ENCODE measurements at places on chromosomes 12 and 14.

DNA sequence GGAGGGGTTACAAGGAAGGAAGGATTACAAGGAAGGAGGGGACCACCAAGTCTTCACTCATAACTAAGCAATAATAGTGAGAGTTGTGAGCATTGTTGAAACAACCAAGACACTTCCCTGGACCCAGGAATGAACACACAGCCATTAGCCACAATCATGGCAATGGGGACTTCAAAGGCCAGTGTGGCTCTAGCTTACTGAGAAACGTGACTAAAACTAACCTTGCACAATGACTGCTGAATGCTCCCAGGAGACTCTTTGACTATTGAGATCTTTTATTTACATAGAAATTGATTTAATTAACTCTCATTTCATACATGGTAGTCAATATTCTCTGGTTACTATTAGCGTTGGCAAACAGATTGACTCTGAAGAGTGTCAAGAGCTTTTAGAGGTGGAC lies 263.0 kb upstream of the SOX5 start:
- DNase-seq, result no peak

GRCh38 chr14:20799456-20799891 lies 3.2 kb downstream of the RNASE1 start:
- DNase-seq, result no peak

DNA sequence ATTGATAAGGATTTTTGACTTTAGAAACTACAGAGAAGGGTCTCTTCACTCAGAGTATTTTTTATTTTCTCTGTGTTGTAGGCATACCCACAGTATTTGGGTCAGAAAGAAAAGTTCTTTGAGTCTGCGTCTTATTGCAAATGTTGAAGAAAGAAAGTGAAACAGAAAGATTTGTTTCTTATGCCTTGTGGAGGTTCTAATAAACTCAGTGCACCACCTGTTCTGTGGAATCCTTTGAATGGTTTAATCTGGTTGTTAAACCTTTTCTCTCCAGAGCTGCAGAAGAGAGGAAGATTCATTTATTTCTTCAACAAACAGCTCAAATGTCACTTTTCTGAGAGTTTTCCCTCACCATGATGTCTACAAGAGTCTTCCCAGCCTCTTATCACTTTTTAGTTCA lies 146.6 kb upstream of the PLEKHG7 start:
- no peak for DNase-seq

GRCh38 chr12:132007041-132007440 lies 57.3 kb downstream of the EP400 start:
- no peak for DNase-seq

- no peak for DNase-seq
Measured at GRCh38 chr12:92185052-92185451, 39.4 kb upstream of the BTG1 start.

DNA sequence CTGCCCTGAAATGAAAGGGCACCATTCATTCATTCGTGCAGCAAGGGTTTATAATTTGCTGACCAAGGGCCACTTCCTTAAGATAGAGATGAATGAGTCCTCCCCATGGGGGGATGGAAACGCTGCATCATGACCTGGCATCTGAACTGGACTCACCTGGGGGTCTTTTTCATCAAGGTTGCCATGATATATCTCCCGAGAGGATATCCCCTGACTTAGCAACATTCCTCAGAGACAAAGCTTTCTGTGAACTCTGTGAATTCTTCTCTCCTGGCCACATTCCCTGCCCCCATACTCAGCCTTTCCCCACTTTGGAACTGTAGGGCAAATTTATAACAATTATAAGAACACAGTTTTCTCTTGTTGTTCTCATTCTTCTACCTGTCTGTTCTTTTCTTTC lies 30.8 kb downstream of the SRRM4 start:
- no peak for DNase-seq

DNA sequence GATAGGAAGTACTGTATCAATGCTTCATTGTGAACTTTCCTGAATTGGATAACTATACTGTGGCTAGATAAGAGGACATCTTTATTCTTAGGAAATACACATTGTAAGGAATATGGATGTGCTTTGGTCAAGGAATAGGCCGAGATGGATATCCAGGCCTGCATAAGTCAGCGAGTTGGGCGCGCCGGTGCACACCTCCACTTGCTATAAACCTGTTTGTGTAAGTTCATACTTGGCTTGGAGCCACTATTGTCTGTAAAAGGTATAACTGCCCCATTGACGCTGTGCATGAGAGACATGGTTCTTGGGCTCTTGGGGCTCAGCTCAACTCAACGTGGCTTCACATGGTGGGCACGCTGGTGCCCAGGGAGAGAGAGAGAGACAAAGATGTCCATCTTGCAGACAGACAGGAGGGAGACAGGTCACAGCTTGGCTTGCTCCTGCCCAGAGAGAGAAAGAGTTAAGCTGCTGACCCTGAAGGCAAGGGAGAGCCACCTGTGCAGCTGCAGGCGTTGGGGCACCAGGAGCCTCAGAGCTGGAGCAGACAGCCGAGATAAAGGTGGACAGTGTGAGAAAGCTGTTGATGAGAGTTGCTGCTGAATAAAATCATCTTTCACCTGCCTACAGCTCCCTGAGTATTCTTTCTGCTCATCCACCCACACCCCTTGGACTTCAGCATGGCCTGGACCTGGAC lies 34.1 kb upstream of the COCH start:
- DNase-seq, result no peak

DNA sequence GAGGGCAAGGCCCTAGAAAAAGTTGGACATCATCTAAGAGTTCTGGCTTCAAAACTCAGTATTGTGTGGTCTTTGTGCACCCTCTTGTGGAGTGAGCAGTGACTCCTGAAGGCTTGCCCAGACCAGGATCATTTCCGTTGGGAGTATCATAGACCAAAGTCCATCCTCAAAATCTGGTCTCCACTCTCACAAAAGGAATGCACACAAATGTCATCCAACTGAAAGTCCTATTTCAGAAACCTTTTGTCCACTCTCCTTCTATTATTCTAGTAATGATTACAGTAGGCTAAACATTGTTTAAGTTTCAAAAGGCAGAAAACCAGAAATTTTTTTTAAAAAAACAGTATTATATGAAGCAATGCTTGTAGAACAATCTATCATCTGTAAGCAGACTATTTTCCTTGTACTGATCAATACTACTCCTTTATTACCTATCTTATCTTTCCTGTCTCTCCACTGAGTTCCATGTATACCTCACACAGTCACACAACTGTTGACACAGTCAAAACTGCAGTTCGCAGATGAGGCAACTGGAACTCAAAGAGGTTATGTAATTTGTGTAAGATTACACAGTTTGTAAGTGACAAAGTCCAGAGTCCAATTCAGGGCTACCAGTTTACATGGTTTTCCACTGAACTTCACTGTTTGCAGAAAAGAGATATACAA lies 41.4 kb downstream of the COX16 start:
- no peak for DNase-seq

- DNase-seq, result no peak
Measured at GRCh38 chr12:107778383-107779025, 4.0 kb downstream of the ASCL4 start.

DNA sequence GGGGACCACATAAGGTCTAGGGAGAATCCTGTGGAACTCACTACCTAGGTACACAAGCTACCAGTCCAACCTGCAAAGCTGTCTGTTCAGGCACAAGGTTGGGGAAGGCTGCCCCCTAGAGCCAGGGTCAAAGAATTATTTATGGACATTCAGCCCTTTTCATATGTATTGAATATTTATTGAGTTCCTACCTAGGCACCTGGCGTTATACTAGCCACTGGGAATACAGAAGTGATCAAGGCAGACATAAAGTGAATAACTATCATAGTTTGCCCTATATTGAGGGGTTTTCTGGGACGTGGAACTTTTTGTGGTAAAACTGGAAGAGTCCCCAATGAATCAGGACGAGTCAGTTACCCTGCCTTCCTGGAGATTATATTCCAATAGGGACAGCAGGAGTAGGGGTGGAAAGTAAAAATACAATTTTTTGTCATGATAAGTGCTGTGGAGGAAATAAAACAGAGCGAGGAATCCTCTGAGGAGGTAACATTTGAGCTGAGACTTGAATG lies 5.8 kb upstream of the SLC48A1 start:
- peak; percentile 69 for DNase-seq

DNA sequence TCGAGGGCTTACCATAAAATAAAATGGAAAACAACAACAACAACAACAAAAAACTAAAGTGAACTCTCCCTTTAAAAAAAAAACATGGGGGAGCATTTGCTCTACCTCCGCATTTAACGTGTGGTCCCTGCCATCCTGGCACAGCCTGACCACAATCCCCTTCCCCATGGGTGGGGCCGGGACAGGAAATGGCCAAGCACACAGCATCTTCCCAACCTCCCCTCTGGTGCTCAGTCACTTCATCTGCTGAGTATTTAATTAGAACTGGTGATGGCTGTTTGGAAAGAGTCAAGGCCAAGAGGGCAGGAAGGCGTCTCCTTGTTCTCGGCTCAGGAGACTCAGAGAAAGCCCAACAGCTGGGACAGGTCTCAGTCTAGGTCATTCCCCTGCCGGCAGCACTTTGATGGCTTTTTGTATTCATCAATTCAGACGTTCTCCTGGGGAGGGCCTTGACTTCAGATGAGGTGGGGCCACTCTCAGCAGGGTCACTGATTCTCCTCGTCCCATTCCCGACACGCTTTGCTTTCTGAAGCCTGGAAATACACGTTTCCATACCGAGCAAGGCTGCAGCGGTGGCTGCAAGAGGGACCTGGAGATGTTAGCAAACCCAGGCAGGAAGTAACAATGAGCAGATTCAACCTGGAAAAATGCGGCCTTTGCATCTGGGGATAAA lies 44.4 kb downstream of the ANO2 start:
- no peak for DNase-seq

- DNase-seq, result no peak
Measured at GRCh38 chr14:56004323-56004722, 113.9 kb upstream of the PELI2 start.

- DNase-seq, result no peak
Measured at GRCh38 chr14:87014856-87015255, 978.1 kb downstream of the GALC start.

- DNase-seq, result no peak
Measured at GRCh38 chr12:50806176-50806575, 36.5 kb upstream of the TMPRSS12 start.

DNA sequence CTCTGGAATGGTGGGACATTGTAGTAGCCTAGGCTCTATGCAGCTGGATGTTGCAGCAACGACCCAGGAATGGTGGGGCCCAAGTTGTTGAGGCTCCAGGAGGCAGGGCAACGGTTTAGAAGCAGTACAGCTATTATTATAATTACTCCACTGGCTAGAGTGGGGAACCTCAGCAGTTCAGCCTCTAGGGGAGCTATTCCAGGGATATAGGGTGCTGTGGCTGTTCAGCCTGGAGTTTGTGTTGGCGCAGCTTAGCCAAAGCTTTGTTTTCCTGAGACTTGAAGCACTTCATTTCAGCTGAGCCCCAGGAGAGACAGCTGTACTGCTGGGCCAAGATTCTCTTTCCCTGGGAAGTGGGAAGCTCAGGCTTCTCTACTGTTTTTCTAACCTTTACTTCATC lies 1023.0 kb upstream of the ATXN7L3B start:
- no peak for DNase-seq

- no peak for DNase-seq
Measured at GRCh38 chr12:8844665-8845064, 22.2 kb downstream of the A2ML1 start.

GRCh38 chr12:106629797-106630659 lies 47.2 kb downstream of the RFX4 start:
- DNase-seq, result no peak

- no peak for DNase-seq
Measured at GRCh38 chr12:68378872-68379606, 46.9 kb upstream of the MDM1 start.

GRCh38 chr14:45181329-45181728 lies 45.6 kb downstream of the FANCM start:
- DNase-seq, result no peak

DNA sequence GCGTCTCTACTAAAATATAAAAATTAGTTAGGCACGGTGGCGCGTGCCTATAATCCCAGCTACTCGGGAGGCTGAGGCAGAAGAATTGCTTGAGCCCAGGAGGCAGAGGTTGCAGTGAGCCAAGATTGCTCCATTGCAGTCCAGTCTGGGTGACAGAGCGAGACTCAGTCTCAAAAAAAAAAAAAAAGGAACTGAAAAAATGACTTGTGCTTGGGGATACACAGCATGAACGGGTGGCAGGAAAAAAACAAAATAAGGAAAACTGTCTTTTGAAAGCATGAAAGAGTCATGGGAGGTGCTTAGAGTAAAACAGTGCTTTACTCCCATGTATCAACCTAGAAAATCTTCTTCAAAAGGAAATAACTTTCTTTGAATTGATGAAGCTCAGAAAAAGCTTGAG lies 80.8 kb downstream of the TMTC1 start:
- DNase-seq, result no peak

- DNase-seq, result no peak
Measured at GRCh38 chr12:57390174-57390573, 40.7 kb downstream of the R3HDM2 start.

GRCh38 chr12:11777451-11777850 lies 128.0 kb downstream of the ETV6 start:
- no peak for DNase-seq

DNA sequence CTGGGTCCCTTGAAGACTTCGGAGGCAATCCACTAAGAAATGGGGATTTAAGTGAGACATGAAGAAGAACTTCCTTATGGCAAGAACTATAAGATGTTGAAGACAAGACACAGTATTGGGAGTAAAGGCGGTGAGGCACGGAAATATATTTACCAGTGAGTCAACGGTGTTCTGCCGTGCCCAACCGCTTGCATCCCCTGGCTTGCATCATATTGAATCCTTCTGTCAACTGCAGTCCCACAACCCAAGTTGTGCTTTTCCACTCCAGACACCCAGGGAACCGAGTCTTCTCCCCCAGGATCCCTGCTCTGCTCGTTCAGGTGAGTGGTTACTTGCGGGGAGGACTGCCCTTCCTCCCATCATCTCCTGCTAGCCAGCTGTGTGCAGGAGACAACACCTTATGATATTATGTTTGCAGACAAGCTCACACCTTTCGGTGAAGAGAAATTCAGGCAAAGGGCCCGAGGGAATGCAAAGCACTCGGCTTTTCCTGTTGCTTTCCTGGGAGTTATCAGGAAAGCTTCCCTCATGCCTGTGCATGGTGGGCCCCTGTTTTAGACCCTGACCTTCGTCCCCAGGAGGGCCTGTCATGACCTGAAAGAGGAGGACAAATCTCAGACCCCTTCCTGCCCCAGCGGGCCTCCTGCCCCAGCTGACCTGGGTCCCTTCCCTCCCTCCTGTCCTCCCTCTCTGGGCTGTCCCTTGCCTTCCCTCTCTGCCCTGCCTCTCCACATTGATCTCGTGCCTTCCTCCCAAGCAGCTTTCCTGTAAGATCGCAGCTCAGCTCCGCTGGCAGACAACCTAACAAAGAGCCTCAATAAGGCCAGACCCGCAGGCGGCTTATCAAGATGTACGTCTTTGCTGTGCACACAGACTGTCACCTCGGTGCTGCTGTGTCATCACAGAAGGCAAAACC lies 4.3 kb upstream of the LRTM2 start:
- DNase-seq, result no peak

DNA sequence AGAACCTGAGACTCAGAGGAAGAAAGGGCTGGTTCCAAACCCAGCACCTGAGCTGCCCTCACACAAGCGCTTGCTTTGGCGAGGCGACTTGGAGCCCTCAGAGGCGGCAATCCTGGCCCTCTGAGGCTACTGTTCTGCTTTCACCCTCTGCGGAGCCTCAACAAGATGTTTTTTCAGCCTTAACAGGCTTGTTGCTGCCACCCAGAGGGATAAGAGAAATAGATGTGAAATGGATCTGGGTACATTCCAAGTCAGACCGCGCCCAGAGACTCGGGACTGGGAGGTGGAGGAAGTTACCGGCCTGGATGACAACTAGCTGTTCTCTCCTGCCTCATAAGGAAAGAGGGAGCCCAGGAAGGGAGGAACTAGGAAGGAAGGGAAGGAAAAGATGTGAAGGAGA lies 89.6 kb downstream of the TTC7B start:
- DNase-seq, result no peak
